M059J (cell line): ENCODE measurements at places on chromosomes 2 and 18. TPM values are rescaled to one million over a fixed set of nuclear protein-coding genes. Genes with fewer than 3 reads are reported as not detected.
A peak's percentile ranks its signal among the peaks of the same experiment; 100 is the strongest.

The TUBA4B gene
- not detected in 2 replicates for total RNA-seq

The TRABD2A gene
- 0.81 and 3.7 TPM in 2 replicates for total RNA-seq

The TMEFF2 gene
- 0.12 and 0.34 TPM in 2 replicates for total RNA-seq

The KCNJ3 gene
- total RNA-seq = not detected in 2 replicates

GRCh38 chr2:231722721-231723307 is 14.5 kb downstream of the PTMA start:
- no peak for DNase-seq

DNA sequence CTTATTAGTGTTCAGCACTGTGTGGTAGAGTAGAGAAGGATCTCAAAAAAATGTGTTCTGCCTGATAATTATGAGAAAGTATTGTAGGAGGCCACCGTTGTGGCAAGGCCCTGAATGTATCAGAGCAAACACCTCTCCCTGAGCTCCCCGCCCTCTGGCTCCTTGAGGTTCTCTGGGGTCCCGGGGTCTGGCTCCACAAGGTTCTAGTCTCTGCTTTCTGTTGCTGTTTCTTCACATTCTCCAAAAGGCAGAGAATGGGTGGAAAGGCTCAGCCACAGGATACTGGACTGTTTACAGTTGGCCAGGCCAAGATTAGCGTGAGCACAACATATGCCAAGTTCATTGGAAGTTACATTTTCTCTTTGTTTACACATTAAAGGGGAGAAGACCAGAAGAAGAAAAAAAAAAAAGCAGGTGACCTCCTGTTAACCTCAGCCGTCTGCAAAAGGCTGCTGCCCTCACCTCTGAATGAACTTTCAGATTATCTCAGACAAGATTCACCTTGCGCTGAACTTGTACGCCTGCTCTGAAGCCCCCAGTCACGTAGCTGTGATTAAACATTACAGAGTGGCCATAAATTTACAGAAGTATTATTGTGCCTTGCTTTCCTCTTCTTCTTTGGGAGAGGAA is 56.6 kb upstream of the CYP26B1 start:
- peak; percentile 45 for DNase-seq

DNA sequence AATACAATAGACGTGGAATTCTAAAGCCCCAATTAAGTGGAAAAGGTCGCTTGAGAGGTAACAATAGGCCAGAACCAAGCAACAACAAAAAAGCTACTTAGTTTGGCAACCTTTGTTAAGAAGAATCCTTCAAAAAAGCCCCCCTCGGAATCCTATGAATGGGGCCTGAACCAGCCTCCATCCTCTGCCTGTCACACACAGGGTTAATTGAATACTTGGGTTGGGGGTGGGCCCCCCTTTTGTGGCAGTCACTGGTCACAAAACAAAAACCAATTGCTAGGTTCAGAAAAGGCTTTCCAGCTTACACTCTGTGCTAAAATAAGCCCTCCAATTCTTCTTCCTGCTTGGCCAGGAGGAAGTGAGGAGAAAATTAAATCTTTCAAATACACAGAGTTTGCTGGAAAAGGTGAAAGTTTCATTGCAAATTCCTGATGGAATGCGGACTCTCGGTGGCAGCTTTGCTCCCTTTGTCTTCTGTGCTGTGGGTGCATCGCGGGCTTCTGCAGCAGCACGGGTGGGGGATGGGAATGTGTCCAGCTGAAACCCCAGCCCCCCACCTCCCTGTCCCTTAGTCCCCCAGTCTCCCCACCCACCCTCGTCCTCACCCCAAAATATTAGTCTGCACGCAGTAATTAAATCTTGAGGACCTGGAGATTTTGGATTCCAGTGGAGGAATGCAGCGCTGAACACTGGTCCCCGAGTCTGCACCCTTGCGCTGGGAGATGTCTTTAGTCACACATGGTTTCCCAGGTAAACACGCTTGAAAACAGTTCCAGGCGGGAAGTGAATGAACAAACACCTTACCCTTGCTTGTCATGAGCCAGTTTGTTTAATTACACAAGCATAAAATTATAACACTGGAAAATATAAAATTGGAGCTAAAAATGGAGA is 254.3 kb downstream of the SOX11 start:
- DNase-seq = no peak

GRCh38 chr2:11678306-11678960 is 8.4 kb upstream of the NTSR2 start:
- no peak for DNase-seq

- peak; percentile 76 for DNase-seq
Measured at GRCh38 chr2:1781291-1782080, 37.2 kb upstream of the PXDN start.

GRCh38 chr2:19914266-19914975 is 12.6 kb upstream of the TTC32 start:
- DNase-seq = no peak

- DNase-seq = peak; percentile 26
Measured at GRCh38 chr2:228747483-228747882, 523.6 kb downstream of the PID1 start.

GRCh38 chr2:188797371-188797770 is 176.8 kb upstream of the COL3A1 start:
- DNase-seq = no peak

- no peak for DNase-seq
Measured at GRCh38 chr18:74446178-74446577, 10.9 kb downstream of the DIPK1C start.

DNA sequence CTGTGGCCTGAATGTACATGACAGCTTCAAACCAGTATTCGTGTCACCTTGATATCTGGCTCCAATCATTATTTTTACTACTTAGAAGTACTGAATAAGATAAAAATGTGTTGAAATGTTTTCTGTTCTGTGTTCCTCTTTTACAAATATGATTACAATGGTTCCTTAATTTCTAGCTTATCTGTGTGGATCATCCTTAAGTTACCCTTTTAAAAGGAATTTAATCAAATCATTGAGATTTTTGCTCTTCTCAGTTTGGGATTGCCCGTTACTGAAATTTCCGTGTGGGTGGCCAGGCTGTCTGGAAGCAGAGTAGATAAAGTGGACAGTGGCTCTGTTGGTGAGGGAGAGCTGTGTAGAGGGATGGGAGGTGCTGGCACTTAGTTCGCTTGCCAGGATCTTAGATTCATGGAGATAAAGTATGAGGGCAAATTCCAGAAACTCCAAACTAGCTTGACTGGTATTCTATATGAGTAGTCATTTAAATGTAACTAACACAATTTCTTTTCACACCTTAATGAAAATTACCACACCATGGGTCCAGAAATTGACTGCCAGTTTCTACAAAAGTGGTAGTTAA is 27.4 kb upstream of the SAG start:
- no peak for DNase-seq
